Stimulated activated CD4-positive, alpha-beta T cell treated with anti-CD3 and anti-CD28 coated beads, Interleukin-4, amount 100 ng/mL, for 4 hours (primary cell): ENCODE measurements at places on chromosomes 7 and 10.

GRCh38 chr7:768881-769504 is 41.9 kb upstream of the PRKAR1B start:
- DNase-seq, result no peak

DNA sequence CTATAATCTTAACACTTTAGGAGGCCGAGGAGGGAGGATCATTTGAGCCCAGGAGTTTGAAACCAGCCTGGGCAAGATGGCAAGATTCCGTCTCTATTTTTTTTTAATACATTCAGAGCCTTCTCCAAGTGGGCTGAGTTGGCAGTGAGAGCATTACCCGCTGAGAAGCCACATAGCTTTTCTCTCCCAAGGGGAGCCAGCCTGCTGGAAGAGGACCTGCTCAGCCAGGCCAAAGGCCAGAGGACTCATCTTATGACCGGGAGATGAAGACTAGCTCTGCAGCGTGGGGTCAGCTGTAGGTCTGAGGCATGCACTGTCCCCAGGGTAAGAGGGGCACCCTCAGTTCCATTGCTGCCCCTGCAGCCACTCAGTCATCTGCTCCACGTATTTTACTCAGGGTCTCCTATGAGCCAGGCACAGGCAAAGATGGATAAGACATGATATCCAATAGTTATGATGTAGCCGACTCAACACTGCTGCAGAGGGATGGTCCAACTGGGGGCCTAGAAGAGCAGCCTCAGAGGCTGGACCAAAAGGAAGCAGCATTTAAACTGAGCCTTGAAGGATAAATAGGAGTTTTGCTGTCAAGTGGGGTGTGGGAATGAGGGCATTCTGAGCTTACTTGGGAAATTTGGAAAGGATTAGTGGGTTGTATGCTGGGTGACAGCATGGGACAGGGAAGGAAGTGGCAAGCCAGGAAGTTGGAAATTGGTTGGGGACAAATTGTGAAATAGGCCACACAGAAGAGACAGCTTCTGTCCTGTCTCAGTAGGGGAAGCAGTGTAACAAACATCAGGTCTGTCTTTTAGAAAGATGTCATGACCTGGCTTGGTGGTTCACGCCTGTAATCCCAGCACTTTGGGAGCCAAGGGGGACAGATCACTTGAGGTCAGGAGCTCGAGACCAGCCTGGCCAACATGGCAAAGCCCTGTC is 1.6 kb upstream of the MARVELD1 start:
- DNase-seq, result no peak

GRCh38 chr10:125123476-125124114 is 36.8 kb downstream of the CTBP2 start:
- DNase-seq, result no peak

DNA sequence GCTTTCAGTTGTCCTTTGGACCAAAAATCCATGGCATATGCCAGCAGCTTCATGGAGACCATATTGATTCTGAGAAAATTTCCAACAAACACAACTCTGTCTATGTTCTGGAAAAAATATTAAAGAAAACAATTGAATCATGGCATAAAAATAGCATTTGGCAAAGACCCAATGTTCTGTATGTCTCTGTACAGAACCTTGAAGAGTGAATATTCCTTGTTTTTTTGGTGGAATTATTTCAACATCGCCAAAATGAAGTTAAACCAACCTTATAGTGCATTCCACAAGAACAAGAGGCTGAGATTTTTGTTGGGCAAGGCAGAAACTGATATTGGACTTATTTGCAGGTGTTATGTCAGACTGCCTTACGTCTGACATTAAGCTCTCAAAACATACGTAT is 53.3 kb upstream of the SLC16A12 start:
- DNase-seq, result no peak

- DNase-seq, result no peak
Observed at GRCh38 chr7:134502463-134503371, 24.6 kb upstream of the AKR1B10 start.

GRCh38 chr7:84953234-84953633 is 233.6 kb downstream of the SEMA3D start:
- no peak for DNase-seq

DNA sequence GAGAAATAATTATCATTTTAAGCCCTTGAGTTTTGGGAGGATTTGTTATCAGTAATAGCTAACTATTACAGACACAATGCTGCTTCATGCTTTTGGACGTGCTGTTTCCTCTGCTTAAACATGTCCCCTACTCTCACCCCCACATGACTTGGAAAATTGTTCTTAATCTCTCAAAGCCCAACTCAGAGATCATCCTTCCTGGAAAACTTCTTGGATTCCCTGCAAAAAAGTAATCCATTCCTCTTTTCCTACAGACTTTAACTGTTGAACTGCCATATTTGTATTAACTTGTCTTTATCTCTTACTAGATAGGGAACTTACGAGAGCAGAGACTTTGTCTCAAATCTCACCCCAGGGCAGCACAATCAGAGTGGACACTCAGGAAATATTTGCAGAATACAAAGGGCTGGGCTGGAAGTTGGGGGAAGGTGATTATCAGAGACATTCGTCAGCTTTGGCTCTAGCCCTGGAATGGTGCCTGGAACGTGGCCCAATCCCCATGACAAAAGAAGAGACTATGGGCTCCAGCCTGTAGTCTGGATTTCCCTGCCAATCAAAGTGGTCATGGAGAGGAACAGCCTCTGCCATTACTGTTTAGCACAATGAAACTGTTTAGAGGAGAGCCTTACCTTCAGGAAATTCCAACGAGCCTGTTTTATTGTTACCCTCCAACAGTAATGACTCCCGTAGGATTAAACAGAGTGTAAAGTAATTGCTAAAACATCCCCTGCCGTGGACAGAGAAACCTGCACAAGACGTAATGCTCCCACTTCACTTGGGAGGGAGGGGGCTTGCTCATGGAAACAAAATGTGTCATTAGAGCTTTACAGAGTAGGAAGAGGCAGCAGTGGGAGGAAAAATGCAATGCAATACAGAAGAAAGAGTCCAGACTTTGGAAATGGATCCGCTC is 140.4 kb upstream of the AUTS2 start:
- no peak for DNase-seq
